ENCODE measurements at places on chromosomes 11 and 22.

DNA sequence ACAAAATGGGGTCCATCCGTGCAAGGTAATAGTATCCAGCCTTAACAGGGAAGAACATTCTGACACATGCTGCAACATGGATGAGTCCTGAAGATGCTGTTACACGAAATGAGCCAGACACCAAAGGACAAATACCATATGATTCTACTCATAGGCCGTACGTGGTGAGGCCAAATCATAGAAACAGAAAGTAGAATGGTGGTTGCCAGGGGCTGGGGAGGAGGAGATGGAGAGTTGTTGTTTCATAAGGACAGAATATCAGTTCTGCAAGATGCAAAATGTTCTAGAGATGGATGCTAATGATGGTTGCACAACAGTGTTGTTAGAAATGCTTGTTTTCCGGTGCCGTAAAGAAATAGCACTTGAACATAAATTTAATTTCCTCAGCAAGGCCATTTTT, 2.6 kb downstream of the TBX10 start:
- DNase-seq, result no peak

GRCh38 chr11:26011474-26011873, 320.5 kb upstream of the ANO3 start:
- no peak for DNase-seq

- no peak for DNase-seq
Observed at GRCh38 chr11:119422809-119423508, at the start of gene THY1. Gene THY1 (minus strand): TSS chr11:119423172. CDS start chr11:119420905, 2,267 bp downstream.

DNA sequence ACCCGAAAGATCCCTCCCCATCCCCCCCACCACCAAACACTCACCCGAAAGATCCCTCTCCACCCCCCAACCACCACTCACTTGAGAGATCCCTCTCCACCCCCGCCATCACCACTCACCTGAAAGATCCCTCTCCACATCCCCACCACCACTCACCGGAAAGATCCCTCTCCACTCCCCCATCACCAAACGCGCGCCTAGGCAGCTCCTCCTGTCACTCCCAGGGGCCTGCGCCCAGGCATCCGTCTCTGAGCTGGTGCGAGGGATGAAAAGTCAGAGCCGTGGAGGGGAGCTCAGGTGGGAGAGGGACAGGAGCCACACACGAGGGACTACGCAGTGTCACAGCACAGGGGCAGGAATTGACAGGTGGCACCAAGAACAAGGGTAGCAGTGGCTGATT, 11.5 kb downstream of the KIAA0930 start:
- no peak for DNase-seq

DNA sequence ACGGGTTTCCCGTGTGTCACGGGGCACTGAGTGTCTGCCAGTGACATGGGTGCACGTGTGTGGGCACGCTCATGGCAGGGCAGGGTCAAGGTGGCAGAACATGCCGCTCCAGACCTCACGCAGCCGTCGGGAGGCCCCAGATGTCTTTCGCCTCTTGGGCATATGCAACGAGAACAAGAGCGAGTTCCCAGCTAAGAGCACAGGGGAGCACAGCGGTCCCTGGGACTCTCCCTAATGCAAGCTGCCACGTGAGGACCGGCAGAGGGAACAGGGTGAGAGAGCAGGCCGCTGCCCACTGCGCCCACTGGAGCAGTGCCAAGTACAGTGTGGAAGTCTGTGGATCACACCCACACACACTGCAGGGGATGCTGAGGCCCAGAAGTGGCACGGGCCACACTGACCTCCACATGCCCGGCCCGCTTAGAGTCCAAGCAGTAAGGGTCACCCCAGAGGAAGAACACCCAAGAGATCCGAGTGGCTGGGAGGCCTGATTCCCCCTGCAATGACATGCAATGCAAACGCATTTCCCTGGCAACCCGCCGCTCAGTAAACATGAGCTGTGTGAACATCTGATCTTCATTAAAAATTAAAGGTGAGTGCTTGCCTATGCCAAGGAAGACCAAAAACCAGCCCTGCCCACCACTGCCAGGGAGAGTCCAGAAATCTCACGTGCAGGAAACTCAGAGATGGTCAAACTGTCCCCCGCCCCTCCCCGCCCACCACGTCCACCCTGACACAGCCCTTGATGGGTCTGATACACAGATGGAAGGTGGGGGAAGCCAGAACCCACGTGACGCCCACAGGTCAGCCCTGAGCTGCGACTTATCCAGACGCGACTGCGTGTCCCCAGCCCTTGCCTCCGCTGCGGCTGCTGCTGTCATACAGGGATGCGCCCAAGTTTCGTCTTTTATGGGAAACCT, 11.7 kb downstream of the CERK start:
- no peak for DNase-seq

DNA sequence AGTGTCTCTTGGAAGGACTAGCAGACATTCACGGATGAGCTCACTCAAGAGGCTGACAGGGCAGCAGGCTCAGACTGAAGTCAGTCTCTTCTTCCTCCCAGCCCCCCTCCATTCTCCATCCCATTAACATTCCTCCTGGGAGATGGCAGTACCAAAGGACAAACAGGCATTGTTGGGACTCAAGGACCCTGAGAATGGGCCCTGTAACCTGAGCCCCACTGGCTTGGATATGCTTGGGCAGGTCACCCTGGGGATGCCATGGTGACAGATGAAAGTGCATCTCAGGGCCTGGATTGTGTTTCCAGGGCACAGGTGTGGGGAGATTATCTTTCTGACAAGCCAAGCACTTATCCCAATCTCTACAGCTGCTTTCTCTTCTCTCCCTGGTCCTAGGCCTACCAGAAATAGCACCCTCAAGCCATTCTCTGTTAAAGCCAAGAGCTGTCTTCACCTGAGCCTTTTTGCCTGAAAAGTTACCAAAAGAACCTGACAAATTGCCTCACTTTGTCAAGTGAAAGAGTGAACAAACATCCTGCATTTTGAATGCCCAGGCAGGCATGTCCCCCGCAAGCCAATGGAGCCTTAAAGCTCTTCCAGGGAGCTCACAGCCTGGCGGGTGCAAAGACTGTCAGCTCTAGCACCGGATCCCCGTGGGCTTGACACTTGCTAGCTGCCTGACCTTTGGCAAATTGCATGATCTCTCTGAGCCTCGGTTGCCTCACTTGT, 366.0 kb upstream of the NARS2 start:
- DNase-seq, result no peak

DNA sequence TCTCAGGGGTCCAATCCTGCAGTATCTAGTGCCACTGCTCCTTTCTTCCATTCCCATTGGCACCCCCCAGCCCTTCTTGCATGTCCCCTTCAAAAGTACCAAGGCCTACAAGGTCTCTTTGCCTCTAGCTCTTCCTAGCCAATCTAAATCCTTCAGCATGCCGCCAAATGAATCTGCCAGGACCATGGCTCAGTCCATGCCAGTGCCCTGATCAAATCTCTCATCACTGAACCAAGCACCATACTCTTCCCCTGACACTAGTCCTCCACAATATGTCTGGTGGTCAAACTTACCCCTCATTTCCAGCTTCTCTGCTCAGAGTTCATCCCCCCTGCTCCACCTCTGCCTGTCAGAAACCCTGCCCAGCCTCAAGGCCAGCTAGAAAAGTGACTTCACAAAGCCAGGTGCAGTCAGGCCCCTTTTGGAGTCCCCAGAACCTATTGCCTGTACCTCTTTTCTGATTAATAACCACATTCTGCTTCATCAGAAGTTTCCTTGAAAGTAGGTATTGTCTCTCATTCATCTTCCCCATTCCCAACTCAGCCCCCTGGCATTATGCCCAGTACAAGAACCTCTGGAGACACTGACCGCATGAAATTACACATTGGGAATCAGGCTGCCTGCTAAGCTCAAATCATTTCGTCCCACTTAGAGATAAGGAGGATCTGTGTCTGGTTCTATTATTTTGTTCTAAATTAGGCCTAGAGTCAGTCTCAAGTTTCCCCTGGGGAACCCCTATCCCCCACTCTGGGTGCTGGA, 11.4 kb downstream of the FEN1 start:
- DNase-seq, result no peak

DNA sequence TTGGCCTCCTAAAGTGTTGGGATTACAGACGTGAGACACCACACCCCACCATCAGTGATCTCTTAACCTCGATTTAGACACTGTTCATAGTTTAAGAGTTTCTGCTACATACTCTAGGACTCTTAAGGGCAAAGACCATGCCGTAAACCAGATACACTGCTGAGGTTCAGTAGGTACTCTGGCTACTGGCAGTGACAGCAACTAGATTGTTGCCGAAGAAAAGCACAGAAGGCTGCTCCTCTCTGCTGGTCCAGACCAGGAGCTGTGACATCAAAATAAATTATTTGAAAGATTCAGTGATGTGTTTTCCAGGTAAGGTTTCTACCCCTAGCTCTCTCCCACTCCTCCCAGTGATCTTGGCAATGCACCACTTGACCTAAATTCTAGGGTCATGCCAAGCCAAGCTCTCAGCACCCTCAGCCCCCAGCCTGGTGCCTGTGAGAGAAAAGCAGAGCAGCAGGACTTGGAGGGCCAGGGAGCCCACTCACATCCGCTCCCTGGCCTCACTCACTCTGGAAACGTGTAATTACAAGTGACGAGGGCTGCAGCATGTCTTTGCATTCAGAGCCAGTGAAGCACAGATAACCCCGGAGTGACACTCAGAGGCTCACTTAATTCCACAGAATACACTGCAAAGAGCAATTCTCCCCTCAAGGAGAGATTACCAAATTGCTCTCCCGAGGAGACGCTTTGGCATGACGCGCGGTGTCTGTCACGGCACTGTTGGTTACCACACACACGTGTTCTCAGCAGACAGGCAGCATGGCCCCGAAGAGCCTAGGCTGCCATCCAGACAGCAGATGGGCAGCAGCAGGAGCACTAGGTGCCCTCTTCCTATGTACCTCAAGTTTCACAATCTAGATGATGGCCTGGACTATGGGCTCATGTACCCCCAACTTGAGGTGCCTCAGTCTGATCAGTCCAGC, 96.9 kb upstream of the PITPNB start:
- DNase-seq, result no peak

- no peak for DNase-seq
Observed at GRCh38 chr22:27474112-27474571, 327.4 kb downstream of the MN1 start.

DNA sequence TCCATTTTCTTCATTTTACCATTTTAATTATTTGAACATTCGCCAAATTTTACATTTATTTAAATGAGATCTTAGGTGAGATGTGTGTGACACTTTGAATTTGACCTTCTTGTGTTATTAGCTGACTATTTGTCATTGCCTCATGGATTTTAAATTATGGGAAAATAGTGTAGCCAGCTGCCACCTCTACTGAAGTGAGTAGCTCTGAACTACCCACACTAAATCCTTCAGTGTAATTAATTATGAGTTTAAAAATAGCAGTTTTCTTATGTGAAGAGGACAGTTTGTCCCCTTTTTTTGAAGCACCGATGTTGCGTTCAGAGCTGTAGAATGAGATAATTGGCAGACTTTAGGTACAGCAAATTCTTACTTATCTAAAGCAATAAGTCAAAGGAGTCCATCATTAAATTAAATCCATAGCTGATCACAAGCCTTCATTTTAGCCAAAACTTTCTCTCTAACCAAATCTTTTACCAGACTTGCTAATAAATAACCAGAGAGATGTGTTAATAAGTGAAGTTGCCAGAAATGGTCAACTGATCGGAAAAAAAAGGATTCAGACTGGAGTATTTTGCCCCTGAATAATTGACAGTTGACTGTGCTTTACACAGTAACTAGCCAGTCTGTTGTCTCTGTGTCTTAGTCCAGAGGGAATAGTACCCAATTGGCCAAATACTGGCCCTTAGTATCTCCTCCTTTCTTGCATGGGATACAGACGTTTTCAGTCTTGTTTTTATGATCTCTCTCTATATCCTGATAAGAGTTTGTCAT, 75.0 kb downstream of the ZC3H12C start:
- no peak for DNase-seq

- DNase-seq, result no peak
Observed at GRCh38 chr22:22712666-22713365, 68.4 kb downstream of the GGTLC2 start.

GRCh38 chr11:3986301-3986700, 108.3 kb upstream of the RRM1 start:
- DNase-seq, result no peak

- no peak for DNase-seq
Observed at GRCh38 chr11:23680488-23681230, 816.2 kb upstream of the LUZP2 start.

- DNase-seq, result no peak
Observed at GRCh38 chr22:29700206-29700899, 19.4 kb upstream of the CABP7 start.

GRCh38 chr11:47441421-47441820, 7.5 kb downstream of the RAPSN start:
- no peak for DNase-seq

- DNase-seq, result no peak
Observed at GRCh38 chr11:127552446-127552845, 551.9 kb upstream of the KIRREL3 start.

DNA sequence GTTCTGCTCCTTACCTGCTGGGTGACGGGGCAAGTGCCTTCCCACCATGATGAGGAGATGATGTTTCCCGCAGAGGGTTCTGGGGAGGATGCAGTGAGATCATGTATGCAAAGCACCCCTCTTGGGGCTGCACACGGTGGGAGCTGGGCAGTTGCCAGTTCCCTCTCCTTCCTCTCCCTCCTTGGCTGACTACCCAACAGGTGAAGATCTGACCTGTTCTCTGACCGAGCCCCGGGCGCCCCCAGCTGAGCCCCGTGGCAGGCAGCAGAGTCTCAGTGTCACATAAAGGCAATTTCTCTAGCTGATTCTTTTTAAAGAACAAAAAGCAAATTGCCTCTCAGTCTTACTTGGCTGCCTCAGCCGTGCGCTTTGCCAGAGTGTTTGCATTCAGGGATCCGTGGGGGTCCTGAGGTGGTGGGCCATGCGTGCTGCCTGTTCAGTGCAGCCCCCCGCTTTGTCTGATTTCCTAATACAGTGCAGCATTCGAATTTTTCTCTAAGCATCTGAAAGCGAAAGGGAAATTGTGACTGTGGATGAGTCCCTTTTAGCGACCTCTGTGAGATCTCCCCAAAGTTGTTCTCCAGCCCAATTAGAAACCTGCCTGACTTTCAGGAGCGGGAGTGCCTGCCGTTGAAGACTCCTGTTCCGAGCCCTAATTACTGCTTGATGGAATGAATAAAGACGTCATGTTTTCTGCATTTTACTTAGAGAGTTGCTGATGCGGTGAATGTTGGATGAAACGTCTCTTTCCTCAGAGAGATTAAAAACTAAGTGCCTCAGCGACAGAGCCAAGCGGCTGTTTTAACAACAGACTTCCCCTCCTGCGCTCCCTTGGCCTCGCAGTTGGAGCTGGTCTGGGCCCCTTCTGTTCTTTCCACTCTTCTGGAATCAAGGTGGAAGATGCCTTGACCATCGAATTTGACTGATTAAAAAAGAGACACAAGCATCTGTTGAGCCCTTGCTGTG, 86.0 kb downstream of the GRIK4 start:
- DNase-seq, result no peak

GRCh38 chr22:39252461-39253434, 8.0 kb upstream of the PDGFB start:
- DNase-seq, result no peak

DNA sequence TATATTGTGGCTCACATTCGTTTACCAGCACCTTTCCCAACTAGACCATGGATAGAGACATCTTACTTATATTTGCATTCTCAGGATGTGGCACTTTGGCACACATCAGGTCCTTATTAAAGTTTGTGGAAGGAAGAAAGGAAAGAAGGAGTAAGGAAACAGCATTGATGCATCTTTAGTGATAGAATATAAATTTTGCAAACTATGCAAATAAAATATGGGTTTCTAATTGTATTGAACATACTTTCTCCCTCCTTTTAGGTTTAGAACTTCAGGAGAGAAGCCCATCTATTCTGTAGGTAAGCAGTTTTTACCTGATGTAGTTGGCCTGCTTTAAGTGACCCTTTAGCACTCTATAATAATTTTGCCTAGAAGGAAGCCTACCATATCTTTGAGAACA, 20.4 kb downstream of the MRPL48 start:
- no peak for DNase-seq
